ENCODE measurements at places on chromosomes 11 and 22.
A peak's percentile ranks its signal among the peaks of the same experiment; 100 is the strongest.

GRCh38 chr11:125379981-125380380 lies 116.1 kb downstream of the FEZ1 start:
- no peak for ATAC-seq

DNA sequence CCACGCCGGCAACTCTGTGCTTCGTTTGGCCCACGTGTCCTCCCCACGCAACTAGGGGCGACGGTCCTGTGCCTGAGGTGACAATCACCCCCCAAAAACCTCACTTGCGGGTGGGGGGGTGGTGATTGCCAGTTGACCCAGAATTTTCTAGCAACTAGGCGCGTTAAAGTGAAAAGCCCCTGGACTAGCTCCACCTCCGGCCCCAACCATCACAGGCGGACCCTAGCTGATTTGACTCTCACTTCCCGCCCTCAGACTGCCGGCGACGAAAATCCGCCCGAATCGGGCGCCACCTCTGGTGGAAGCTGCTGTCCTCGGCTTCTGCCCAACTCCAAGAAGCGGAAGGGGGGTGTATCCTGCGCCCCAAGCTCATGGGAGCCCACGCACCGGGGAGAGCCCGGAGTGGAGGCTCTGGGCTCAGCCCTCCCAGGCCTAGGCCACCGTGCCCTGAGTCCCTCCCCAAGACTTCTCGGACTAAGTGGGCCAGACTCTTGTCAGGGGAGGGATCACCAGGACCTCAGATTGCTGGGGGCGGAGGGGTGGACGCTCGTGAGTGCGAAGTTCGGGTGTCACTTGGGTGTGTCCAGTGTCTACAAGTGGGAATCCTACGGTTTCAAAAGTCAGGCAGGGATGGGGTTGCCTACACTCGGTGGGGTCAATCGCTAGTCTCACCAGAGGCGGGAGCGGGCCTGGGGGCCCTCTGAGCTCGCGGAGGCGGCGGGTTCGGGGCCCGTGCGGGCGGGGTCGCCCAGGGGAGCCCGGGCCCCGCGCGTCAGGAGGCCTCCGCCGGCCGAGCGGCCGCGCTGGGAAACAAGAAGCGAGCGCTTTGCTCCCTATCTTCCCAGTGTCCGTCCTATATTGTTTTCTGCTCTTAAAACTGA lies 12.3 kb downstream of the PAX6 start:
- no peak for ATAC-seq

- no peak for ATAC-seq
Measured at GRCh38 chr11:40397141-40397540, 1062.3 kb downstream of the LRRC4C start.

DNA sequence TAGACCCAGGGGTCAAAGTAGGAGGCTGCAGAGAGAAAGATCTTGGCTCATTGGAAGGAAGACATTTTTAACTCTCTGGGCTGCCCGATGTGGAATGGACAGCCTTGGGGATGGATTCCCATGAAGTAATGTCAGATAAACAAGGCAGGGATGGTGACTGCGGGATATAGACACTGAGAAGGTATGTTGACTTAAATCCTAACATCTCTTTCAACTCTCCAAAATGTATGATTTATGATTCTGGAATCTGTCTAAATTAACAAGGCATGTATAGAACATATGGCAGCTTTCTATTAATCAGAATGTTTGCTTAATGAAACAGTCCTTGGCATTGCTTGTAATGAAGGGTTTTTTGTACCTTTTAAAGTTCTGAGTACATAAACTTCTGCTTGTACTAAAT lies 56.1 kb upstream of the VSTM5 start:
- no peak for ATAC-seq

- ATAC-seq = no peak
Measured at GRCh38 chr11:124627546-124627945, 4.9 kb downstream of the TBRG1 start.

DNA sequence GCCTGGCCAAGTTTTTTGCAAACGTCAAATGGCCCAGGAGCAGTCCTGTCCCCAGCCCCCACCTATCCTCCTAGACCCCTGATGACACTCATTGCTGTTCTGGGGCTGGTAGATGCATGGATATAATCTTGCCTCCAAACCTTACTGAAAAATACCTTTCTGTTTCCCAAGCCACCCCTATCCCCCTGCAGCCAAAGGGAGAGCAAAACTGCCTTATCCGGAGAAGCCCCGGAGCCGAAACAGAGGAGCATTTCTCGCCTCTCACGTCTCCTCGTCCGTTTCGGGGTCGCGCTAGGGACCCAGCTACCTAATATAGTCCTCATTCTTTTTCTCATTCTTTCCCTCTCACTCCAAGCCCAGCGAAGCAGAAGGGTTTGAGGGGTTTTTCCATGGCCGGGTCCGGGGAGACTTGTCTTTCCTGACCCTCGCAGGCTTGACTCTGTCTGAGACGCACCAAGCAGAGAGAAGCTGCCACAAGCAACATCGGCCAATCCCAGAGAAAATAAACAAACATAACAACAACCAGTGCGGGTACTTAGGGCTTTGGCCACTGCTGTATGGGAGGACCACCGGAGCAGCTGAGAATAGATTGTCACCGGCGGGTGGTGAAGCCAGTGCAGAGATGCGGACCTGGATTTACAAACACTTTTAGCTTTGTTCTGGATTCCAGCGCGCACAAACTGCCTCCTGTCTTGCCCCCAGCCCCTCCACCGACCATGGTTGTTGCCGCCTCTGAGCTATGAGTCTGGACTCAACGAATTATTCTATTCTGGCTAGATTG lies 1.6 kb downstream of the BSX start:
- no peak for ATAC-seq

- peak; percentile 69 for ATAC-seq
Measured at GRCh38 chr11:33970984-33971466, 79.1 kb upstream of the LMO2 start.
